Muscle of leg (tissue), 16 donors: ENCODE measurements at places on chromosomes 5 and 9. TPM values are rescaled to one million over a fixed set of nuclear protein-coding genes. Genes with fewer than 3 reads are reported as not detected.

DNA sequence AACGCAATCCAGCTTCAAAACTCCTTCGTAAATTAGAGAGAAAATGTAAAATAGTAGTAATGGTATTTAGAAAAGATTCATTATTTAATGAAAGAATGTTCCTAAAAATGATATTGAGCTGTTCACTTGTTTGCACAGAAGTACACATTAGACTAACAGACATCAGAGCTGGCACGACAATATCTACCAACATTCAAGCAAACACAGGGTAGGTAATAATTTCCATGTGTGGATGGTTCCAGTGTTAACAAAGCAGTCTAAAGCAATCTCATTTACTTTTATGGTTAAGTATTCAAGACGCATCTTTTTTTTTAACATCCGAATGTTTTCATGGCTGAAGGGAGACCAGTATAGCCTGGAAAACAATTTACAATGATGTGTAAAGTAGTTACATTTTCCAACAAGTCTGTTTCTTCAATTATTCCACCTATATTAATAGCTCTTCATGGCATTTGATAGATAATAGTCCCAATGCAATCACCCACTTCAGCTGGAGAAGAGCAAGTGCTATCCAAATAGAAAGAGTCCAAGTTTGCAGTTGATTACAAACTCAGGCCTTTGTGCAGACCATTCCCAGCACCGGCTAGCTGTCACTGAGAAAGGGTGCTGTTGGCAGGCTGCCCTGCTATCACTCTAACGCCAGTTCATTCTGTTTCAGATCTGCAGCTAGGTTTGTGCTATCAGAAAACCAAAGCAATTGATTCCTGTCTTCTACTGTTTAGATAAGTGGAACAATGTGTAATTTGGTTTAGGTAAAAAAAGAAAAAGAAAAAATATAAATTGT is 458.8 kb downstream of the DTWD2 start:
- peak; percentile 84 for DNase-seq

Gene CDX1
- 6.0 TPM for polyA plus RNA-seq

DNA sequence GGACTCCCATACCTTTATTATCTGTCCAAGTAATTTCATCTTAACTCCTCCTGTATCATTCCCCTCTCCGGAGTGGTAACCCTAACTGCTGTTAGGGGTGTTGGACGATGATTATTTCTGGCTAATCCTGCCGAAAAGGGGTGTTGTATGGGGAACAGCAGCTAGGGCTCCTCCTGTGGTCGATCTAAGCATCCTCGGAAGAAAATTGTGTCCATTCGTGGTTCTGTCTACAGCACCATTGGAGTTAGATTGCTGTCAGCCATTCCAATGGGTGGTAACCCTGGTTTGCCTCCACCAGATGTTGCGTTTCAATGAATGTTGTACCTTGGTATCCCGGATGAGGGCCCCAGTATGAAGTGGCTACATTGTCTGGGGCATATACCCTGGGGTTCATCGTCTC is 35.6 kb upstream of the LMNB1 start:
- no peak for DNase-seq

Gene WDR31
- polyA plus RNA-seq, result 2.5 TPM

- no peak for DNase-seq
Measured at GRCh38 chr5:171157276-171157675, 151.8 kb upstream of the TLX3 start.

Gene C7
- polyA plus RNA-seq, result 0.80 TPM

Gene URM1
- polyA plus RNA-seq, result 68.0 TPM

- no peak for DNase-seq
Measured at GRCh38 chr9:83106263-83106662, 43.3 kb upstream of the RASEF start.

DNA sequence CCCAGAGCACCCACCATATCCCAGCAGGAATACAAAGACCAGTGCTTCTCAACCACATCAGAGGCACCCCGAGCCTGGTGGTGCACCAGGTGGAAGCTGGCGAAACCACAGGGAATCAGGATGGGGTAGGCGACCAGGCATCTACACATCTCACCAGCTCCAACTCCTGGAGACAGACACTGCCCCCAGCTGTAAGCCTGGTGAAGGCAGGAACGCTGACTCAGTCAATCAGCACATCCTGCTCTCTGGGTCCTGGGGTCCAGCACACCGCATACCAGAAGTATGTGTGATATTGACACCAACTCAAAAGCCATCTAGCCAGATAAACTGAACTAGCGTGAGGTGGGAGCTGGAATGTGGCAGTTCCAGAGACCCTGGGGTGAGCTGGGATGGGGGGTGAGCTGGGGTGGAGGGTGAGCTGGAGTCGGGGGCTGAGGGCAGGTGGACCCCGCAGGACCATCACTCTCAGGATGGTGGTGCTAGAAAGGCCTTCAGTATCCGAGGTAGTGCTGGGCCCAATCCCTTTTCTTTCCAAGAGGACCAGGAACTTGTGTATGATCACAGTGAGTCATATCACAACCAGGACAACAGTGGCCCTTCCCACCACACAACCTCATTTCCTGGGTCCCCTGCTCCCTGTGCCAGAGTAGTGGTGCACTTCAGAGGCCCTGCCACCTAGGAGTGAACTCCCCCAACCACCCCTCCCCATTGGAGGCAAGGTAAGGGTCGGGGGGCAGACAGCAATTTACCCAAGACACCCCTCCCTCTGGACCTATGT is 2.5 kb downstream of the DBN1 start:
- no peak for DNase-seq

DNA sequence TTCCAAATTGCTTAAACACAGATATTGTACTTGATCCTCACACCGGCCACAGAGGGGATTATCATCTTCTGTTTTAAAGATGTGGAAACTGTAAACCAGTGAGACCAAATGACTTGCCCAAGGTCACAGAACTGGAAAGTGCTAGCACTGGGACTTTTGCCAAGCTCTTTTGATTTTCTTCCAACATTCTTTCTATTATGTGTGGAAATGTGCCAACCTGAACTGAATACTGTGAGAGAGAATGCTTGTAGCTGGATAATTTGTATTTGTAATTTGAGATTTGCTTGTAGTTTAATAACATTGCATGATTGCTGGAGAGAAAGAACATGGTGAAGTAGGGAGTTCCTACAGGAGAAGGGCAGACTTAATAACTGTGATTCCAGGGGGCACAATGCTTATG is 977.9 kb upstream of the NUDT12 start:
- peak; percentile 90 for DNase-seq

DNA sequence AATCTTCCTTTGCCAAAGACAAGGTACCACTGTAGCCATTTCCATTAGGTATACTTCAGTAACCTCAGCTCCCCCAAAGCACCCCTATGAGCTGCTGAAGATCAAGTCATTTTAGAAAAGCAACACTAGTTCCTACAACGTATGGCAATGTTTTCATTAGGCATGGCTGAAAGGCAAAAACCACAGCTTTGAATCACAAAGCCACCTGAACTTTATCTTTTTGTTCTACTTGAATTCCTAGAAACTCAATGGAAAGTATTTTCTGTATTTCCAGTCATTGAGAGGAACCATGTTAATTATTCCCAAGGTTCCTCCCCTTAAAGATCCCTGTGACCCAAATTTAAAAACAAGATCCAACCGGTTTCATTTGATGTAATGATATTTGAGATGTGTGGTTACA is 152.1 kb downstream of the EFNA5 start:
- DNase-seq, result no peak

DNA sequence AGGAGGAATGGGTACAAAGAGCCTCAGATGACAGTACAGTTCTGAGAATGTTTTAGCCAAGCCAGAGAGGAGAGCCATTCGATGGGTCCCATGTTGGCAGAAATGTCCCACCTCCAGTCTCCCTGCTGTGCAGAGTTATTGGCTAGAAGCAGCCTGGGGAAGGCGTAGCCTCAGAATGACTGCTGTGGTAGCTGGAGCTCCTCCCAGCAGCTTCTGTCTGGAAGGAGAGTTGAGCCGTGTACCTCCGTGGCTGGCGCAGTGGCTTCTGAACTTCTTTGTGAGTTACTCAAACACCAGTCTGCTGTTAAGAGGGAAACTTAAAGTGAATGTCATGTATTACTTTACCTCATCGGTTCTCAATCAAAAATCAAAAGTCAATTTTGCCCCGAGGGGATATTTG is 193.3 kb upstream of the SNX2 start:
- DNase-seq, result no peak

- DNase-seq, result no peak
Measured at GRCh38 chr5:181160152-181160754, 12.9 kb downstream of the OR2V2 start.

DNA sequence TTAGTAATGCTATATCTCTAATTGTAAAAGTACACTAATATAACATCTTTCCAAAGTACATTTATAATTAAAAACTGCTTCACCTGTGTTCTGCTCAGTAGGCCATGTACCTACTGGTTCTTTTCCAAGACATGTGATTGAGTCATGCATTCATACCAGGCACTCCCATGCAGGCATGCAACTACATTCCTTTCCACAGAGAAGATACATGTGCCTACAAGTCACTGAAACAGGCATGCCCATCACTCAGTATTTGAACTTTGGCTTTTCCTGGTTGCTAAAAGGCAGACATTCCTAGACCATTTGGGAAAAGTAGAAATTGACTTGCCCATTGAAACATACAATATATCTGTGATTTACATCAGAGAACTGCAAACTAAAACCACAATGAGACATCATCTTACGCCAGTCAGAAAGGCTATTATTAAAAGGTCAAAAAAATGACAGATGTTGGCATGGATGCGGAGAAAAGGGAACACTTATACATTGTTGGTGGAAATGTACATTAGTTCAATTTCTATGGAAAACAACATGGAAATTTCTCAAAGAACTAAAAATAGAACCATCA is 148.3 kb upstream of the MOCS2 start:
- no peak for DNase-seq

GRCh38 chr5:120806202-120806601 is 342.1 kb downstream of the PRR16 start:
- peak; percentile 67 for DNase-seq

DNA sequence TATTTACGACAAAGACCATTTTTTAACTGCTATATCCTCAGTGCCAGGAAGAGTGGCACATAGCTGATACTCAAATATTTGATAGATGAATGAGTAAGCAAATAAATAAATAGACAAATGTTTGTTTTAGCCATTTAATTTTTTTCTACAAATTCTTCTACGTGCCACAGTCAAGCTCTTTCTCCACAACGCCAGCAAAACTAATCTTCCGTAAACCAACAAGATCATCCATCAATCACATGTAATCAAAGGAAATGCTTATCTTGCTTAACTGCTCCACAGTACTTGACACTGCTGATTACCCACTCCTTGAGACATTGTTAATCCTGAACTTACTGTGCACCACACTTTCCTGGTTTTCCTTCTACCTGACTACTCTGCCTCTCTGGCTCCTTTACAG is 136.7 kb downstream of the EDIL3 start:
- DNase-seq, result no peak

- DNase-seq, result no peak
Measured at GRCh38 chr5:140608722-140609121, 24.3 kb downstream of the CD14 start.

DNA sequence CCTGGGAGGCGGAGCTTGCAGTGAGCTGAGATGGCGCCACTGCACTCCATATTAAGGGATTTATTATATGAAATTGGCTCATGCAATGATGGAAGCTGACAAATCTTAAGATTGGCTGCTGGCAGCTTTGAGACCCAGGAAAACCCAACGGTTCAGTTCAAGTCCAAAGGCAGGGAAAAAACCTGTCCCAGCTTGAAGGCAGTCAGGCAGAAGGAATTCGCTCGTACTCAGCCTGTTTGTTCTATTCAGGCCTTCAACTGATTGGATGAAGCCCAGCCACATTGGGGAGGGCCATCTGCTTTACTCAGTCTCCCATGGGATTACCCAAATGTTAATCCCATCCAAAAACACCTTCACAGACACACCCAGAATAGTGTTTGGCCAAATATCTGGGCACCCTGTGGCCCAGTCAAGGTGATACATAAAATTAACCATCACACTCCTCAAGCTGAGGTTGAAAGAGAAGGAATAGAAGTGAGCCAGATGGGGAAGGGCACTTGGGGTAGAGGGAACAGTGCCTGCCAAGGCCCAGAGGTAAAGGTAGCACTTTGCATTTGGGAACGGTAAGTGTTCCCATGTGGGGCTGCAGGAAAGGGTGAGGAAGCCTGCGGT is 8.5 kb upstream of the ORM1 start:
- DNase-seq, result no peak

GRCh38 chr5:16932401-16932800 is 3.7 kb downstream of the MYO10 start:
- peak; percentile 57 for DNase-seq

DNA sequence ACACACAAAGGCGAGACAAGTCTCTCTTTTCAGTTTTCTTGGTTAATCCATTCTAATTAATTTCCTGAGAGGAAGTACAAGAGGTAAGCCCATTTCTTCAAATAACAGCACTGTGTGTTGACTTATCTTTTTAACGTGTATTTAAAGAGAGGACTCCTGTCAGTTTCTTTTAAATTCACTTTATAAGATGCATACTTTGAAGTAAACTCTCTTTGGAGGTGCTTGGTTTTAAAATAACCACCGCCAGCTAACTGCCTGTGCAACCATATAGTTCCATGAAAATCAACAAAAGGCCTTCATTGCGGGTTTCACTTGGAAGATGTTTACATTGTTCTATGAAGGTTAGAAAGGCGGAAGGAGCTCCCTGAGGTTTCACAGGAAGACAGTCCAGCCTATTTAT is 13.1 kb upstream of the SERINC5 start:
- DNase-seq, result no peak

Gene FSTL4
- 1.2 TPM for polyA plus RNA-seq

DNA sequence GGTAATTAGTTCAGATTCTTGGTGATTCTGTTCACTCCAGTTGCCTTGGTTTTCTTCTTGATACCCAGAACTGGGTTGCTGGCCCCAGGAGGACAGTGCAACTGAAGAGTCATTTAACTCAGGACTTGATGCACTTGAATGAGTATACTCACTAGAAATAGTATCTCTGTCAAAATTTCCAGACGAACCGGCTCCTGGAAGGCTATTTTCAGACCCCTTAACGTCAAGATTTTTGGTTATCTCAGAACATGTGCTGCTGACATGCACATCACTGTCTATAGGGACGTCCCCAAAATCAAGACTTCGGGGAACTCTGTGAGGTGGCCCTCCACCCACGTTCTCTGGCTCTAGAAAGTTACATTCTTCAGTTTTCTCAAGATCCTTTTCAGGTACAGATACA is 56.7 kb upstream of the PCA3 start:
- DNase-seq, result no peak

DNA sequence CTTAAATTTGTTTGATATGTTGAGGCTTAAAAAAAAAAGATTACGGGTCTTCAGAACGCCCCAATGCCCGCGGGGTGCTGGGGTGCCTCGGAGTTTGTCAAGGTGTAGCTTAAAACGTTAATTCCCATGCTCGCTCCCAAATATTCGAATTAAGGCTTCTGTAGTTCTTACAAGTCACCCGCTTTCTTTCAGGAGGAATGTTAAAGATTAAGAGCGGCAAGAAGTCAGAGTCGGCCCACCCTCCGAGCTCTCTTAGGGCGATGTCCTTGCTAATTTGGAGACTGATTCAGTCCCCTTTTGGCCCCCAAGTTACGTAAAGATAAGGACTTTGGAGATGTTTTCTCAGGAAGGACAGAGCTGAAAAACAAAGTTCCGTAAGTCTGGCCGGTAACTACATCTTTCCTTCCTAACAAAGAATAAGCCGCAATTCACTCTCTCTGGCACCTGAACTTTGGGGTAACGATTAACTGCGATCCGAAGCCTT is 746 bp upstream of the NPM1 start:
- no peak for DNase-seq

Gene FXN
- 13.9 TPM for polyA plus RNA-seq

- DNase-seq, result no peak
Measured at GRCh38 chr9:21251190-21251589, 11.4 kb upstream of the IFNA14 start.

Gene GTF3C4
- polyA plus RNA-seq, result 15.7 TPM

- DNase-seq, result no peak
Measured at GRCh38 chr5:178287791-178288105, 55.1 kb upstream of the PHYKPL start.

Gene CCNO
- polyA plus RNA-seq, result 0.12 TPM
